ENCODE measurements at places on chromosomes 1 and 21. TPM values are rescaled to one million over a fixed set of nuclear protein-coding genes. Genes with fewer than 3 reads are reported as not detected.

- H3K27ac ChIP-seq, result no peak overlapping the region
- H3K4me1 ChIP-seq, result peaks cover 3% of the 10 kb centered on the region
- H3K27me3 ChIP-seq, result peaks cover 59% of the 10 kb centered on the region
- DNase-seq, result no peak
Measured at GRCh38 chr1:3139871-3140361, 70.9 kb downstream of the PRDM16 start.

The GBP4 gene
- 0.11 TPM for total RNA-seq

DNA sequence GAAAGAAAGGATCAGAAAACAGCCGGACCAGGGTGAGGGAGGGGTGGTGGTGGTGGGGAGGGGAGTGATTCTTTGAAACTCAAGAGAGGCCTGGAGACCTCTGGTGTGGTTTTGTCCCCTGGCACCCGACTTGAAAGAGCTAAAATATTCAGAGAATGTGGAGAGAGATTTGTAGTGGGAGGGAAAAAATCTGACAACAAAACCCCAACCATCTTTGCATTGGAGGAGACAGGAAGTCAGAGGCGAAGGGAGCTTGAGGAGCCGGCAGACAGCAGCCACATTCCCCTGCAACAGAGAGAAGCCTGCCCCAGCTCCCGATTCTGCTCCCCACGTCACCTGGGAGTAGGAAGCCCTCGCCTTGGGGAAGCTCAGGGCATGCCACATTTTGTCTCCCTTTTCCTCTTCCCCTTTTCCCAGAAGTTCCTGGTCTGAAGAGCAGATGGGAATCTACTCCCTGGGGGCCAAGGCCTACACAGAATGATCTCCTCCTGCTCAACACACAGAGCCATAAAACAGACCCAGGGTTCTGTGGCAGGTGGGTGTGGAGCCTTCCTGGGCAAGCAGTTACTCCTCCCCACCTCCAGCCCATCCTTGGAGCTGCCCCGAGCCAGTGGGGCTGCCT lies 84.9 kb downstream of the ITPKB start:
- H3K4me3 ChIP-seq, result no peak overlapping the region
- H3K36me3 ChIP-seq, result no peaks in the 10 kb centered on the region
- H3K4me1 ChIP-seq, result peaks cover 3% of the 10 kb centered on the region
- peaks cover 58% of the 10 kb centered on the region for H3K27me3 ChIP-seq
- DNase-seq, result no peak

The PCNX2 gene
- 0.31 TPM for total RNA-seq

- no peak overlapping the region for H3K27ac ChIP-seq
- no peak for DNase-seq
- H3K36me3 ChIP-seq, result peaks cover 30% of the 10 kb centered on the region
- no peaks in the 10 kb centered on the region for H3K27me3 ChIP-seq
- no peaks in the 10 kb centered on the region for H3K4me1 ChIP-seq
- H3K4me3 ChIP-seq, result no peak overlapping the region
Measured at GRCh38 chr1:96741335-96741734, 19.8 kb downstream of the PTBP2 start.

DNA sequence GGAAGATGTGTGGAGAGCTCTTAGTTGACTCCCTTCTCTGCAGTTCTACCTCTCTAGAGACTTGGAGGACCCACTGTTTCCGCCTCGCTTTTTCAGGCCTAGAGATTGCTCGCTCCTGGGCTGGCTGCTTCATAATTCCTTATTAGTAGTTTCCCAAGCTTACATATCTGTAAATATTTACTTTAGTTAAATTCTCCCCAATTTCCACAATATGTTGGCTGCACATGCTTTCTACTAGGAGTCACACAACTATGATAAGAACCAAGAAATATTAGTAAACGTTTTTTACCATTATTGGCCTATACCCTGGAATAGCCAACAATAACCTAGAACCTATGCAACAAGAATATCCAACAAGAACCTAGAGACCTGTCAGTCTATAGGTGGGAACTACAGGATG lies 129.0 kb upstream of the RUNX1 start:
- H3K27ac ChIP-seq, result no peak overlapping the region
- H3K27me3 ChIP-seq, result no peaks in the 10 kb centered on the region
- no peak overlapping the region for H3K4me3 ChIP-seq
- no peaks in the 10 kb centered on the region for H3K36me3 ChIP-seq
- no peaks in the 10 kb centered on the region for H3K4me1 ChIP-seq

GRCh38 chr1:1122078-1122811 lies 6.4 kb upstream of the C1orf159 start:
- no peak overlapping the region for H3K27ac ChIP-seq
- no peak overlapping the region for H3K4me3 ChIP-seq
- no peaks in the 10 kb centered on the region for H3K36me3 ChIP-seq
- peaks cover 24% of the 10 kb centered on the region for H3K27me3 ChIP-seq
- peaks cover 53% of the 10 kb centered on the region for H3K4me1 ChIP-seq
- DNase-seq, result peak; percentile 81

GRCh38 chr1:54695221-54695620 lies 20.4 kb upstream of the TTC4 start:
- H3K27ac ChIP-seq, result no peak overlapping the region
- H3K27me3 ChIP-seq, result peaks cover 41% of the 10 kb centered on the region
- H3K36me3 ChIP-seq, result no peaks in the 10 kb centered on the region
- DNase-seq, result no peak
- H3K4me3 ChIP-seq, result no peak overlapping the region
- H3K4me1 ChIP-seq, result no peaks in the 10 kb centered on the region

Measured in K562 (cell line).